NAMALWA (cell line): ENCODE measurements at places on chromosomes 2 and 18.

- DNase-seq = no peak
These were observed 76.5 kb downstream of the CCDC102B start for GRCh38 chr18:68874361-68874760.

- DNase-seq = no peak
These were observed 455.9 kb upstream of the SOX11 start for GRCh38 chr2:5236249-5236648.

DNA sequence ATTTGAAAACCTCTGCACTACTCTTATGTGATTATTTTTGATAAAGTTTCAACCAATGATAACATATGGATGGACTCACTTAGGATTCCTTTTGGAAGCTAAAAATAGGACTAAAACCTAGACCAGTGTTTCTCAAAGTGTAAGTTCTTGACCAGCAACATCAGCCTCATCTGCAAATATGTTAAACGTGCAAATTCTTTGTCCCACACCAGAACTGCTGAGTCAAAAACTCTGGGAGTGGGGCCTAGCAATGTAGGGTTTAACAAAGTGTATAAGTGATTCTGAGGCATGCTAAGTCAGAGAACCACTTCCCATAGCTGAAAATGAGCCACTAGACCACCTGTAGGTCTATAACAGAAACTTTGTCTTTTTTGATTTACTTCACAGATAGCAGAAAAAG, 1247.2 kb upstream of the PIK3C3 start:
- DNase-seq = no peak

GRCh38 chr2:176872406-176872805, 340.2 kb upstream of the HNRNPA3 start:
- no peak for DNase-seq

- no peak for DNase-seq
These were observed 46.6 kb upstream of the ZBTB7C start for GRCh38 chr18:48455555-48456478.

DNA sequence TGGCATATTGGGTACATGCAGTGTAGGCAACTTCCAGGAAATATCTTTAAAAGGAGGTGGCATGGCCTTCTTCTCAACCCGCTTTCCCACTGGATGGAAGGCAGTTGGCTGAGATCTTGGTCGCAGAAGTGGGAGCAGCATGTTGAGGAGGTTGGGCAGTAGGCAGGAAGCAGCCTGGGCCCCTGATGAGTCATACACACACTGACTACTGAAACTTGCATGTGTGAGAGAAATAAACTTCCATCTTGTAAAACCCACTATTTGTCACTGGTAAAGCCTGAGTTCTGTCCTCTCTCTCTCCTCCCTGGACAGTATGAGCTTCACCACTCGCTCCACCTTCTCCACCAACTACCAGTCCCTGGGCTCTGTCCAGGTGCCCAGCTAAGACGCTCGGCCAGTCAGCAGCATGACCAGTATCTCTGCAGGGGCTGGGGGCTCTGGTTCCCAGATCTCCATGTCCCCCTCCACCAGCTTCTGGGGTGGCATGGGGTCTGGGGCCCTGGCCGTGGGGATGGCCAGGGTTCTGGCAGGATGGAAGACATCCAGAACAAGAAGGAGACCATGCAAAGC, 233.8 kb upstream of the SPRED2 start:
- DNase-seq = no peak

DNA sequence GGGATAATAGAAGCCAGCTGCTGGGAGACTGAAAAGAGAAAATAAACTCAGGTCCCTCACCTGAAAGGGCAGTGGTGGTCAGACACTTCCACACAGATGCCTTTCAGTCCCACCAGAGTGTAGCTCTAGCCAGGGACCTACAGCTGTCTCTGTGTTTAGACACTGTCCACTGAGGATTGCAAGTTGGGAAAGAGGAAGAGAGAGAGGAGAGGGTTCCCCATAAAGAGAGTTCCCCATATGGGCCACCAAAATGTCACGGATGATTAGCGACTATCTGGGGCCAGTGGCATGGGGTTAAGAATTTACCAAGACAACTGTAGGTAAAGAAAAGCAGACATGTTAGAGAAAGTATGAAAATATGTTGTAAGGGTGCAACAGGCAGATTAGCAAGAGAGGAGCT, 36.7 kb upstream of the SKA1 start:
- no peak for DNase-seq
